Stimulated activated CD4-positive, alpha-beta T cell treated with anti-CD3 and anti-CD28 coated beads, TNF-alpha, amount 100 ng/mL, for 1 hour (primary cell): ENCODE measurements at places on chromosomes 6 and 20.

DNA sequence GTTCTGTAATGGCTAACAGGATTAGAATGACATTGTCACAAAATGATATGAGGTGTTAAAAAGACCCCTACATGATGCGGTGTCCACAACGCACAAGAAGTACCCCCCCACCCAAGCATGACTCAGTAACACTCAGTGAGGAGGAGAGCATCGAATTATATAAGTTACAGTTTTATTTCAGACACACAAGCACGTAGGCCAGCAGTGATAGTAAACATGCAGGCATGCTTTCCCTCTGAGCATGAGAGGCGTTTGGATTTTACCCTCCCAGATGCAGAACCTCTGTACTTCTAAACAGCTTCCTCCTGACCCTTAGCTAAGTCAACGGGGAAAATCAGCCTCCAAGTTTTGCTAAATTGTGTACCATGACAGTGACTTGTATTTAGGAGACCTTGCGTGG lies 23.9 kb downstream of the GNAS start:
- DNase-seq, result no peak

- no peak for DNase-seq
These were observed 17.6 kb upstream of the ELMO2 start for GRCh38 chr20:46423882-46424482.

DNA sequence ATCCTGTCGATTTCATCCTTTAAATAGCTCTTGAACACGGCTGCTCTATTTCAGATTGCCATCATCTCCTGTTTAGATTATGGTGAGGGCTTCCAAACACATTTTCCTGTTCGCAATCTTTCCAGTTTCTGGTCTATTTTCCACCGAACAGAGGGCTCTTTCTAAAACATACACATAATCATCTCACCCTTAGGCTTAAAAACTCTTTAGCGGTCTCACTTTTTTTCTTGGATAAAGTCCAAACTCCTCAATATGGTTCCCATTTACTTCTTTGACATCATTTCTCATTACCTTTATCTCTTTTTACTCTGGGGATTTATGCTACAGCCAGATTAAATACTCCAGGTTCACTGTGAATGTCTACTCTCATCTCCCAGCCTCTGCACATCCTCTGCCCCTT lies 103.4 kb upstream of the STMND1 start:
- DNase-seq, result no peak

DNA sequence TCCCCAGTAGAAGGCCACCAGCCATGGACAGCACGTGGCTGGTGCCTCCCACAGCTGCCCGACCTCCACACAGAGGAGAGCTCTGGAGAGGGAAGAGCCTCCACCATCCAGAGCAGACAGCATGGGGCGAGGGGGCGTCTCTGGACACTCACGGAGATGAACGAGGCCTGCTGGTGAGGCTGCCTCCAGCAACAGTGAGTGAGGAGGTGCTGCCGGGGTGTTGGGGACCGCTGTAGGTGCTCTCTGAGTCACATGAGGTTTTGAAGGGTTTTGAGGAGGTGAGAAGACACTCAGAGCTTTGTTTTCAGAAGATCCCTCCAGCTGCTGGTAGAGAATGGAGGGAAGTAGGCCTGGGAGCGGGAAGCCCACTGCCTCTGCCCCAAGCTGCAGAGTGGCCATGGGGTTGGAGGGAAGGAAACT lies 65.6 kb downstream of the THBS2 start:
- no peak for DNase-seq

DNA sequence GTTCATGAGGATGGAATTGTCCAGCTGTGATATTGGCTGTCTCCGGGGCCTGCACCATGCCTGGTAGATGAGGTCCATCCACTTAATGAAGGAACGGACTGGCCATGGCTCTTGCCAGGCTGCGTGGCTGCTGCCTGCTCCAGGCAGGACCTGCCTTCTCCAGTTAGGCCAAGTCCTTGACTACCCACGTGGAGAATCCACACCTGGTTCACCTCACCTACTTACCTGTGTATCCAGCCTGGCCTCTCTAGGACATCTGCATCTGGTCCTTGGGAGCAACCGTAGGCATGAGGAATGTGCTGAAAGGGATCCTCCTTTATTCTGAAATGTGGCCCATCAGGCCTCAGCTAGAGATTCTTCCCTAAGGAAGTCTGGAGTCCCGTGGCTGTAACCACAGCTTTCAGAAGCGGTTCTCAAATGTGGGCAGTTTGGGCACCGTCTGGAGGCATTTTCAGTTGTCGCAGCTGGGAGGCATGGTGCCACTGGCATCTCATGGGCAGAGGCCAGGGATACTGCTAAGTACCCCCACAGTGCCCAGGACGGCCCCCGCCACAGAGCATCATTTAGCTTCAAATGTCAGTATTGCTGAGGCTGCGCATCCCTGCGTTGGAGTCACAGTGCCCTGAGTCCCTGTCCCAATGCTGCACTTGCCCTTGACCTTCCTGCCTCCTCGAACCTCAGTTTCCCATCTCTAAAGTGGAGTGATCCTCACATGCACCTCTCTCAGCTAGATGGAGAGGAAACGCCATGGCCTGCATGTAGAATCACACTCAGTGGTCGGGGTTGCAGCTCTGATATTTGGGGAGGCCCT lies 67.5 kb downstream of the PHACTR3 start:
- no peak for DNase-seq

- no peak for DNase-seq
These were observed 6.7 kb downstream of the SRC start for GRCh38 chr20:37352608-37352980.

- DNase-seq, result no peak
These were observed 144.5 kb downstream of the MAP3K7 start for GRCh38 chr6:90442366-90442765.

DNA sequence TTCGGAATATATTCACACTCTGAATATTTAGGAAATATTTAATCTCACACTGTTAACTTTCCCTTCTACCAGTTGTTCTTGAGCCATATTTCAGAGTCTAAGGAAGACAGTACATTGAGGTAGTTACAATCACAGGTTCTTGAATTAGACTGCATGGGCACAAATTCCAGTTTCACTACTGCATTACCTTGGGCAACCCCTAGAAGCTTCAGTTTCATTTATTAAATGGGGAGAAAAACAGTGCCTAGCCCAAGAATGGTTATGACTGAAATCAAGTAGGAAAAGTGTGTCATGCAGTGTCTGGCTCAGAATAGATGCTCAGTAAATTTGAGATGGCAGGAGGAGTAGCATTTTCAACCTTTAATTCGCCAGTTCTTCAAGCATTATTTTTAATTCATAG lies 124.5 kb upstream of the SAMD5 start:
- DNase-seq, result no peak

GRCh38 chr6:36050305-36050704 lies 22.7 kb downstream of the MAPK14 start:
- DNase-seq, result no peak

GRCh38 chr6:163501439-163501838 lies 86.9 kb downstream of the QKI start:
- no peak for DNase-seq

DNA sequence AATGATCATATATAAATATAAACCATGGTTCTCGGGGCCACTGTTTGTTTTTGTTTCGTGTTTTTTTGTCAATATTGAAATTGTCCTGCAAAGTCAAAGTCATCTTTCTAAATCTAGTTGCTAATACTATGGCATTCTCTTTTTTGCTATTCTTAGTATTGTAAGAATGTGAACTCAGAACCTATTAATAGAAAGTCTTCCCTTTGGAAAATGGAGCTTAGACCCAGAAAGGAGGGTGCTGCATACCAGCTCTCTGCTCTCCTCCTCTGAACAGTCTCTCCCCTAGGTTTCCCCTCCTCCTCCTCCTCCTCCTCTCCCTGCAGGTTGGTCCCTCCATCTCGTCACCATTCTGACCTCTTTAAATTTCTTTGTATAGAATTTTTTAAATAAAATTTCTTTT lies 150.4 kb upstream of the CCN2 start:
- DNase-seq, result no peak

- no peak for DNase-seq
These were observed 54.3 kb downstream of the UBR2 start for GRCh38 chr6:42618105-42618504.

DNA sequence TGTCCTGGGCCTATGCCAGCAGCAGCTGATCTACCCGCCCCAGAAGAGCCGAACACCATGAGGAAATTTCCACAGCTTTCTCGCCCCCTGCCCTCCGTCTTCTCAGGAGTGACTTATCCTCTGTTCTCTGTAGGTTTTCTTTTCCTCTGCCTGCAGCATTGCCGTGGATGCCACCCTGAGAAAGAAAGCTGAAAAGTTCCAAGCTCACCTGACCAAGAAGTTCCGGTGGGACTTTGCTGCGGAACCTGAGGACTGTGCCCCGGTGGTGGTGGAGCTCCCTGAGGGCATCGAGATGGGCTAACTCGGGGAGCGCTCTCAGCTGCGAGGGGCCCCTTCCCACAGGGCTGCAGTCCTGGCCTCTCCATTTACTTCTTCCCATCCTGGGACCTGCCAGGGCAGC lies 19.2 kb downstream of the AAR2 start:
- DNase-seq, result no peak

GRCh38 chr6:105994591-105995390 lies 91.3 kb upstream of the PRDM1 start:
- no peak for DNase-seq

DNA sequence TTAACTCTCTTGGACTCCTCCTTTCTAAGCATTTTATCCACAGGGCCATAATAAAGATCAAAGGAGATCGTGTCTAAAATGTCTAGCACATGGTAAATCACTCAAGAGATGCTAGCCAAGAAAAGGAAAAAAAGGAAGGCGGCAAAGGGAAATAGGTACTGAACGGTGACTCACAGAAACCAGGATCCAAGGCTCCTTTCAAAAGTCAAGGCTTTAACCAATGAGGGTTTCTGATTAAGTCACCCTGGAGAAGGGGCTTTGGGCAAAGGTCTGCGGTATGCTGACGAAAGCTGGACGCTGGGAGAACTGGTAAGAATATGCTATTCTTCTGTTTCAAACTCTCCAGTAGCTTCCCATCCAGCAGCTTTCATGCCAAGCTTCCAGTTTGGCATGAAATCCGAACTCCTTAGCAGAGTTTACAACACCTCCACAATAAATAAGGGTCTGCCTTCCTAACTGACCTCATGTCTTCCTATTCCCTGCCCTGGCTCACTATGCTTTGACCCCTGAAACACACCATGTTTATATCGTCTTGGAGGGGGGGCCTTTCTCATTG lies 1.0 kb downstream of the TOMM34 start:
- no peak for DNase-seq

- DNase-seq, result no peak
These were observed 20.4 kb upstream of the DTNBP1 start for GRCh38 chr6:15682965-15683822.

DNA sequence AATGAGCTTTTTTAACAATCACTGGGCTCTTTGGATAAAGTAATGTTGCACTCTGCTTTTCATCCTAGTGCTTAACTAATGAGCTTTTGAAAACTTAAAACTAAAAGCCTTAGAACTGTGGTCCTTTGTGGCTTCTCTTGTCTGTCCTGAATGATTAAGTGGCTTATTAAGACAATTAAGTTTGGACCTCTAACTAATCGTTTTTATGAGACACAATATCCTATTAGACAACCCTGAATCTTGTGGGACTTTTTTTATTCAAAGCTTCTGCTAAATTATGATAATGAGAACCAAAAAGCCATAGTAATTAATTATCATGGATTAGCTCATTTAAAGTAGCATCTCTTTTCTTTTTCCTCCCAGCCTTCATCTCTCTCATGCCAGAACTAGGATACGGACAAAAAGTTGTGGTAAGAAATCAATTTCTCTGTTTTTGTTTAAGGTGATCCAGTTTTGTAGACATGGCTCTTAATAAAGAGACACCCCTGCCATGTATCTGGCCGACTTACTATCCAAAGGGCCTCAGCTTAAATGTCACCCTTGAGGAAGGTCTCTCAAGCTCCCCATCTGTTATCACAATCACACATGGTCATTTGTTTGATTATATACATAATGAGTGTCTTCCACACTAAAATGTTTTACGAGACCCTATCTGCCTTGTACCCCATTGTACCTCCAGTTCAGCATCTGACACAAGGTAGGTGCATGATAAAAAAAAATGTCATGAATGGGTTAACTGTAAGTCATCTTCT lies 384.4 kb upstream of the IRAK1BP1 start:
- no peak for DNase-seq

DNA sequence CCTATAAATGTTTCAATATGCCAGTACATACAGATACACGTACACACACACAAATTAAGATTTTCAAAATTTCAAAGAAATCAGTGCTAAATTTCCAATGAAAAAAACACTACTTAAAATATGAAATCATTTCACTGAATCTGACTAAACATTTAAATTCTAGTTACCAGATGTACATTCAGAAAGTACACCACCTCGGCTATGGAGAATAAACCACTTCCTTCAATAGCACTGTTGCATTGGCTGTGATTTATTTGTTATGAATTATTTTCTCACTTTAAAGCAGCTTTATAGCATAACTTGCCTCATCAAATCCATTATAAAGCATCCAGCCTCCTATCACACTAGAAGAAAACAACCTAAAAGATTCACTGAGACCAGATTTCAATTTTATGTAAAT lies 36.6 kb downstream of the HBS1L start:
- no peak for DNase-seq

- no peak for DNase-seq
These were observed 18.0 kb downstream of the FOXO3 start for GRCh38 chr6:108578595-108579327.

DNA sequence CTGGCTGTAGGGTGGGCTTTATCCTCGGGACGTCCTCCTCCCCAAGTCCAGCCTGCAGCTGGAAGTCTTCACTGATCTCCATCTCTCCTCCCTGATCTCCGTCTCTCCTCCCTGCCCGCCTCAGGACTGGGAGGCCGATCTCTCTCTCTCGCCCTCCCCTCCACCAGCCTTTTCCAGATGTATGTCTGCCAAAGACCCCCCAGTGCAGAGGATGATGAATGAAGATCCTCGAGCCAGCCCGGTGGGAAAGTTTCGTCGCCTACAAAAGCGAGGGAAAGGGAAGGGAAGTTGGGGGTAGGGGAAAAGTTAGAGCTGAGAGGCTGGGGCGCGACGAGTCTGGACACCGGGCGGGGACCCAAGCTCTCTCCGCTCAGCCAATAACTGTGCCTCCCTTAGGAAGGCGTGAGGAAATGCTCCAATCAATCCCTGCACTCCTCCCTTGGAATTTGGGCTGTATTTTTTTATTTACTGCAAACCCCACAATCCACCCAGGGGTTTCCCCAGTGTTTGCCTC lies 595 bp upstream of the SRF start:
- DNase-seq, result no peak

DNA sequence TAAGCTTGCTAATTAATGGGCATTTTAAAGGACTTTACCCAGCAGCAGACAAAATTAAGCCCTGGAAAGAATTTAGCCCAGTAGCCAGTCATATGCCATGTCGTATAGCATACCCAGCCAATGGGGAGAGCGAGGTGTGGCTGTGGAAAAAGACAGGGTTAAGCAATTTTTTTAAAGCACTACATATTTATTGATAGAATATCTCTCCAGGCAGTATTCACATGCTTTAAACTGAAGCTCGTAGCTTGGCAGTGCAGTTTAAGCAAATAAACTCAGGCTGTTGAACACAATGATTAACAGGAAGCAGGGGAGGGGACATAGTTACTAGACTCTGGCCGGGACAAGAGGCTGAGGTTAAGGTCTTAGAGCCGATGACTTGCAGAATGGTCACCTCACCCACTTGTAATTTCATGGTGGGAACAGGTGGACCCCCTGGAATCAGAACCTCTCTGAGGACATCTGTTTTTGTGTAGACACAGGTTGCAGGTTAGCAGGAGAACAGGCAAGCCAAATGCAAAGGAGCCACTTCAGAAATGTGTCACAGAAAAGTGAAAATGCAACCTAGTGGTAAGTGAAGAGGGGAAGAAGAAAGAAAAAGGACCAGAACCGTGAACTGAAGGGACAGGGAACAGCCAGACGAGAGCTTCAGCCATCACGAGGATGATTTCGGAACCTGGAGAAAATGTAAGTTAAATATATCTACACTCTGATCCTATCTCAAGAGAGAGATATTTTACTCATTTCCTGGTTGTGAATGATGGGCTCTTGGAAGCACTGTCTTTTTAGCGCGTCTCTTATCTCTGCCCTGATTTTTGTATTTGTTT lies 7.2 kb downstream of the GCNT2 start:
- DNase-seq, result no peak
